ENCODE measurements at places on chromosomes 2 and 18.

DNA sequence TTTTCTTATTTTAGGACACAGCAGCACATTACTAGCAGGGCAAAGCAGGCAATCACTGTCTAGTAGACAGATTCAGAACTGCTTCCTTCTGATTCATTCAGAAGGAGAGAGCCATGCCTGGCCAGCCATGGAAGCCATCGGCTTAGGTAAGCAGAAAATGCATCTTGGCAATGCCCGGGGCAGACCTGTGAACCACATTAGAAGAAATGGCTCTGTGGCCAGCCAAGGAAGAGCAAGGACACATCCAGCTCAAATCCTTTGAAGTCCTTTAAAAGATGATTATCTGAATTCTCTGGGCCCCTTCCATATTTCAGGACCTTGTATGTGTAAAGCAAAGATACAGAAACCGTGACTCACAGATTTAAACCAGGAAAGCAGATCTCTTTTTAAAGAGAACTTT is 227.4 kb downstream of the PID1 start:
- DNase-seq, result no peak

DNA sequence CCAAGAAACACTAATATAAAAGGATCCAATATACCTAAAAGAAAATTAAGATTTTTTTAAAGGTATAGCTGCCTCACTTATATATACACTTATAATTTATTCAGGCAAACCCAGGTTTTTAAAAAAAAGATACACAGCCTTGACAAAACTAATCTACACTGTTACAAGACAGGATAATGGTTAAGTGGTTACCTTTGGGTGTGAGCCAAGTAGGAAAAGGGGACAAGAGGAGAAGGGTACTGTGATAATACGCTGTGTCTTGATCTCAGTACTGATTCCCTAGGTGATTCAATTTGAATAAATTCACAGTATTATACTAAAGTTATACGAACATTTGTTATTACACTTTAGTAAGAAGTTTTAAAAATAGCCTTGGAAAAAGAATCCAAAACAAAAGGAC is 30.6 kb downstream of the KLHL41 start:
- DNase-seq, result no peak

DNA sequence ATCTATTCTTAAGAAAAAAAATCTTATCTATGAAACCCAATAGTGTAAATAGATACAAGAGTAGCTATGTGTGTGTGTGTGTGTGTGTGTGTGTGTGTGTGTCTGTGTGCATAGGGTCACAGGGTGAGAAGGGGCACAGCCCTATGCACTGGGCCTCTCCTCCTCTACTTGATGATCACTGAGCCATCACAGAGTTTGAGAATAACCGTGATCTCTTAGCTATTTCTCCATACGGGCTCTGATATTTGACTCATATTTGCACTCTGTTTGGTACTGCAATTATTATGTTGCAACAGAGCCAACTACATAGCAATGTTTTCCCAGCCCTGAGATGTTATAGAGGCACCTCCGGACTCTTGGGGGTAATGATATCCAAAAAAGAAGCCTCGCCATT is 28.8 kb upstream of the SLC40A1 start:
- no peak for DNase-seq

DNA sequence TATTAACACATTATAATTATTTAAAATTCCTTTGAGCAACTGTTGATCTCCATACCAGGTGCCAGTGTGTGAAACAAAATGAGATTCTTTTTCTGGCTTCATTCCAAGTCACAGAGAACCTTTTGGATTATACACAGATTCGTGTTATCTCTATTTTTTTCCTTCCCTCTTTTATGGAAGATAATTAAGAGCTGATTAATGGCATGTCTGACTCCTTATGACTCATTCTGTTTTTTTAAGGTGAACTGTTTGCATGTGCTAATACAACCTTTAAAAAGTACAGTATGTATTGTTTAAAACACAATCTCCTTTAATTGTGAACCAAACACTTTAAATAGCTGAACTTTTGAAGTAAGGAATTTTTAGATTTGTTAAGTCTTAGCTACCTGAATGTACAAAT is 39.3 kb downstream of the PELI1 start:
- DNase-seq, result no peak

- no peak for DNase-seq
Measured at GRCh38 chr2:170420961-170421687, 243.2 kb downstream of the MYO3B start.

GRCh38 chr2:30112561-30112960 is 34.2 kb upstream of the YPEL5 start:
- DNase-seq, result no peak

DNA sequence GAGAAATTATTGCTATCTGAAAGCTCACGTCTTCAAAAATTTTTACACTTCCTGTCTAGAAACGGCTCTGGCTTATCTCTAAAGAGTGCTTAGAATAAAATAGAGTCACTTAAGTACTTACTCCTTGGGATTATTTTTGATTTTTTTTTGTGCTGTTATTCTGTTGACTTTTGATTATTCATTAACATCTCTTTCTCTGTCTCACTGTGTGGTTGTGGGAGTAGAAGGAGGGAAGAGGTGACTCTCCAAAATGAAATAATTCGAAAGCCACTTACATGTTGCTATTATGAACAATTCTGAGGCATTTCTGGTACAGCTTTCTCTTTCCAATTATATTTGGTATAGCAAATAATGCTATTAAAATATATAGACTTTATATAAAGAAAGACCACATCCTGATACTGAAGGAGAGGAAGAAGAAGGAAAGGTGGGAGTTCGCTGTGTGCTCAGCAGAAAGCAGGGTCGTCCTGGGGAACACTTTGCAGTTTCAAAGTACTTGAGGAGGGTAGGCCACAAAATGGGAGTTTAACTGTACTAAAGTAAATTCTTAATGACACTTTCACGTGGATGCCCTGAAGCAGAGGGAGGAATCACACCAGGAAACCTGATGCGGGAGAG is 9.6 kb upstream of the MMADHC start:
- no peak for DNase-seq

Data from HS-27A (cell line).